ENCODE measurements at places on chromosomes 16 and 17. TPM values are rescaled to one million over a fixed set of nuclear protein-coding genes. Genes with fewer than 3 reads are reported as not detected.
A peak's percentile ranks its signal among the peaks of the same experiment; 100 is the strongest.

FHOD1 gene
- total RNA-seq = 28.2 TPM

CPNE7 gene
- 1.2 TPM for total RNA-seq

ADCY9 gene
- 10.4 TPM for total RNA-seq

EPX gene
- total RNA-seq = not detected

CIBAR2 gene
- not detected for total RNA-seq

DNA sequence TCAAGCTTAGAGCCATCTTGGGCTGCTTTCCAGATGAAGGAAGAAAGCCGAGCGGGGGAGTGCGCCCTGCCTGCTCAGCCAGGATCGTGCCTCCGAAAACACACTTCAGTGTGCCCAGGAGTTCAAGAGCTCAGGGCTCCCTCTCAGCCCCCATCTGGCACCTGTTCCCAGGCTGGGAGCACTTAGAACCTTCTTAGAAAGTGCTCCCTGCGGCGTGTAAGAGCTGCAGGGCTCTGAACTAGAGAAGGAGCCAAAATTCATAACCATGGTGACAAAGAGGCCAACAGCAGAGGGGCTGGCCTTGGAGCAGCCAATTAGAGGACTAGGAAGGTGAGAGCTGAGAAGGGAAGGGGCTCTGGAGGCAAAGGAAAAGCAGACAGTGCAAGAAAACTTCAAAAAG lies 59.0 kb upstream of the TNRC6C start:
- H3K36me3 ChIP-seq = no peaks in the 10 kb centered on the region
- peaks cover 34% of the 10 kb centered on the region for H3K27me3 ChIP-seq
- H3K4me1 ChIP-seq = peaks cover 3% of the 10 kb centered on the region
- DNase-seq = no peak

GRCh38 chr16:66751053-66751302 lies 431 bp downstream of the DYNC1LI2 start:
- peaks cover 23% of the 10 kb centered on the region for H3K4me1 ChIP-seq
- H3K27ac ChIP-seq = peak overlapping the region; percentile 64
- peaks cover 18% of the 10 kb centered on the region for H3K27me3 ChIP-seq
- no peaks in the 10 kb centered on the region for H3K36me3 ChIP-seq

- peak within 1 kb of the TSS; percentile 96 for H3K27ac ChIP-seq
- peaks cover 17% of the 10 kb centered on the region for H3K4me1 ChIP-seq
- H3K36me3 ChIP-seq = no peaks in the 10 kb centered on the region
- peak; percentile 47 for DNase-seq
Measured at GRCh38 chr16:15949210-15950160, at the start of gene ABCC1. Gene ABCC1 (plus strand): TSS chr16:15949616. CDS start chr16:15949752, 136 bp downstream.

DNA sequence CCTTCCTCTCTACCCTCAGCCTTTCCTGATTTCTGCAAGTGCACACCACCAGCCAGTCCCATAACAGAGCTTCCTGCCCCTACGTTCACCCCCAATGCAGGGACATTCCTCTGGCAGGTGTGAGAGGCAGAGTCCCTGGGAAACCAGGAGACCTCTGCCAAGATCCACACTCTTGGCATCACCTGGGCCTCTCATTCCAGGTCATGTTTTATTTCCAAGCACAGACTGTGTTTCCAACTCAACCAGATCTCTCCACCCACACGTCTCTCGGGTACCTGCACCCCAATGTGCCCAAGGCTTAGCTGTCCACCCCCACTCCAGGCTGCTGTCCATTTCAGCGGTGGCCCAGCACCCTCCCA lies 21.0 kb upstream of the PHB1 start:
- no peak for DNase-seq
- H3K27me3 ChIP-seq = peaks cover 40% of the 10 kb centered on the region

DNA sequence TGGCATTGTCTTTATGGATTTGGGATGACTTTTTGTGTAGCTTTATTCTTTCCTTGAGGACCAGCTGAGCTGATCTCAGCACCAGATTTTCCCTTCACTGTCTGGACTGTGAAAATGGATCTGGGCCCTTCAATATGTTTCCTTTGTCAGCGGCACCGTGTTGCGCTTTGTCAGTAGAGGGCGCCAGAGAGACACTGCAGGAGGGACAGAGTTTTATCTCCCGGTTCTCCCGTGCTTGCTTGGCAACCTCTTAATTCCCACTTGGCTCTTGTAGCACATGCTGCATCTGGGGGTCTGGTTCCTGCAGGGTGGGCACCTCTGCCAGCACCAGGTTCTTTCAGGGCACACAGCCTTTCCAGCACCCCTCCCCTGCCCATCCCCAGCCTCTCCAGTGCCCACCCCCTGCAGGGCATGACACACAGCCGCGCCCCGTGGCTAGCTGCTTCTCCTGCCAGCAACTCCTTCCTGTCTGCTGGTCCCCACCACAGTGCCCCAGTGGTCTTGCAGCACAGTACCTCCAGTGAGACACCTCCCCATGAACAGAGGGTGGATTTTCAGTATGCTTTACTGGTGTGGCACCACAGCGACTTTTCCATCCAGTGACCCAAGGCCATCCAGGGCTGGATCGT lies 19.6 kb downstream of the OR1D5 start:
- no peak overlapping the region for H3K27ac ChIP-seq
- peaks cover 14% of the 10 kb centered on the region for H3K27me3 ChIP-seq
- H3K4me1 ChIP-seq = no peaks in the 10 kb centered on the region
- no peak for DNase-seq
- no peak overlapping the region for H3K4me3 ChIP-seq

GRCh38 chr17:34113089-34113488 lies 142.0 kb upstream of the CCL2 start:
- no peaks in the 10 kb centered on the region for H3K36me3 ChIP-seq
- H3K4me1 ChIP-seq = no peaks in the 10 kb centered on the region
- DNase-seq = no peak
- no peak overlapping the region for H3K27ac ChIP-seq
- peaks cover 51% of the 10 kb centered on the region for H3K27me3 ChIP-seq

GRCh38 chr16:68848786-68849185 lies 5.5 kb downstream of the TANGO6 start:
- no peak for DNase-seq
- no peak overlapping the region for H3K4me3 ChIP-seq
- H3K36me3 ChIP-seq = no peaks in the 10 kb centered on the region
- no peak overlapping the region for H3K27ac ChIP-seq

Measured in mesothelial cell of epicardium (in vitro differentiated cells).